A172 (cell line): ENCODE measurements at places on chromosomes 1 and 21. TPM values are rescaled to one million over a fixed set of nuclear protein-coding genes. Genes with fewer than 3 reads are reported as not detected.

GRCh38 chr21:31612894-31613785 lies 46.4 kb upstream of the SOD1 start:
- peak; percentile 22 for DNase-seq

GRCh38 chr1:225426395-225427234 lies 1.2 kb downstream of the LBR start:
- DNase-seq = no peak

DNA sequence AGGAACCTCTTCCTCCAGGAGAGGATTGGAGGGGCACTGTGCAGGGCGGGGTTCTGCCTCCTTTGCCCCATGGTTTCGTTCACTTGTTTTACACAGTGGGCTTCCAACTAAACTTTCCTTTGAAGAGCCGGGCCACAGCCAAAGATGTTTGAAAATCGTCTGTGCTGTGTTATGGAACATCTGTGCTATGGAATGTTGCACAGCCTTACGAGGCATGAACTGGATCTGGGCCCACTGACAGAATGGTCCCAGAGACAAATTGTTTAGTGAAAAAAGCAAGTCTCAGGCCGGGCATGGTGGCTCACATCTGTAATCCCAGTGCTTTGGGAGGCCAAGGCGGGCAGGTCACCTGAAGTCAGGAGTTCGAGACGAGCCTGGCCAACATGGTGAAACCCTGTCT lies 12.6 kb upstream of the MEF2D start:
- DNase-seq = no peak

DNA sequence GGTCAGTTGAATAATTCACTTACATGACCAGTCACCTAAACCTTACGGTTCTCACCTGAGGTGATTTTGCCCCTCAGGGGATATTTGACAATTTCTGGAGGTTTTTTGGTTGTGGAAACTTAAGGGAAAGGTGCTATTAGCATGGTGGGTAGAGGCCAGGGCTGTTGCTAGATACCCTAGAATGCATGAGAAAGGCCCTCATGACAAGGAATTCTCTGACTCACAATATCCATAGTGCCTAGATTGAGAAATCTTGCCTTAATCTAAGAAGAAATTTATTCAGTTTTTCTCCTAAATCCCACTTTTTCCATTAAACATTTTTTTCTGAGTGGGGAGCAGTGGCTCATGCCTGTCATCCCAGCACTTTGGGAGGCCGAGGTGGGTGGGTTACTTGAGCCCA lies 119.7 kb downstream of the TGFB2 start:
- no peak for DNase-seq

- DNase-seq = no peak
Measured at GRCh38 chr1:153978274-153978909, 918 bp upstream of the JTB start.

GRCh38 chr1:167095368-167095767 lies 1.5 kb downstream of the STYXL2 start:
- peak; percentile 68 for DNase-seq

DNA sequence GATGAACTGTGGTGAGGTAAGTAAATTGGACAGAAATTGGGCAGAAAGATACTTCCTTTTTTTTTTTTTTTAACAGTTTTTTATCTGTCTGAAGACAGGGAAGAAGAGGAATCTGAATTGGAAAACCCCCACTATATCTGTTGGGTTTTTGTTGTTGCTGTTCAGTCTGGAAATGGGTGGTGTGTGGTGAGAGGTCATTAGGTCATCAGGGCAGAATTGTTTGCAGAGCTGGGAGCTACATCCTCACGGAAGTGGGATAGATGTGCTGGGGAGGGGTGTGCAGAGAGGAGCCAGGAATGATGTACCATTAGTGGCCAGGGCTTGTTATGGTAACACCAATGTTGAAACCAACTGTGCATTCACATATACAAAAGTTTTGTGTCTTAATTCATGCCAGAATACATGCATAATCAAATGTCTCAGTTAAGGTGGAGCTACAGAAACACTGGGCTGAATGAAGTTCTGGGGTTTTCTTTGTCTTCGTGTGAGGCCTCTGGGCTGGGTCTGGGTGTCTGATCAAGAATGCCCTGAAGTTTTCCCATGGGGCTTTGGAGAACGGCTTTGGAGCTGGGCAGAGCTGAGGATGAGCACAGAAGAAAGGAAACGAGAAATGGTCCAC lies 12.4 kb downstream of the USP25 start:
- no peak for DNase-seq

GRCh38 chr21:33839167-33839716 lies 76.4 kb downstream of the ATP5PO start:
- no peak for DNase-seq

GRCh38 chr1:181095763-181096184 lies 7.3 kb downstream of the IER5 start:
- no peak for DNase-seq

The PROX1 gene
- total RNA-seq = 0.22 TPM in 1 of 2 replicates, not detected in the other

The ROR1 gene
- total RNA-seq = 7.0 and 9.7 TPM in 2 replicates

The AMPD1 gene
- 0.60 TPM in 1 of 2 replicates, not detected in the other for total RNA-seq

The CACNA1S gene
- total RNA-seq = not detected in 2 replicates

The TRIM58 gene
- total RNA-seq = not detected in 2 replicates
